ENCODE measurements at places on chromosomes 7 and 10.

GRCh38 chr7:127887631-127888030 is 143.6 kb downstream of the LRRC4 start:
- no peak for ATAC-seq

DNA sequence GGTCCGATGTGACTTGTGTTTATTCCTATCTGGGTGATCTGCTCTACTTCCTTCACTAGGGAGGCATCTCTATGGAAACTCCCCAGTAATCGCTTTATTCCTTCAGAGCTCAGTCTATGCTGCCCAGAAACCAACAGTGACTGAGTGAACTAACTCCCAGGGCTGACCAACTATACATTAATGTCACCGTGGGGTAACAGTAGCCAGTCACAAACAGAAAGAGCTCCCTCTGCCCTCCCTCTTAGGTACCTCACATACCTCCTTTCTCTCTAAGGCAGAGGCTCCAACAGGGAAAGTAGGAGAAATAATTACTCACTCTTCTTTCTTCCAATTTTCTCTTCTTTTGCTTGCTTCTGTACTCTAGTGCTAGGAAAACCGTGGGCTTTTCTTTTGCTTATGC is 855.0 kb downstream of the REEP3 start:
- ATAC-seq: no peak

GRCh38 chr10:33010132-33011037 is 52.4 kb upstream of the ITGB1 start:
- ATAC-seq: peak; percentile 18

GRCh38 chr7:134885967-134886352 is 100.3 kb upstream of the AGBL3 start:
- ATAC-seq: no peak

- no peak for ATAC-seq
These were observed 75.5 kb downstream of the RAPGEF5 start for GRCh38 chr7:22281481-22281880.

DNA sequence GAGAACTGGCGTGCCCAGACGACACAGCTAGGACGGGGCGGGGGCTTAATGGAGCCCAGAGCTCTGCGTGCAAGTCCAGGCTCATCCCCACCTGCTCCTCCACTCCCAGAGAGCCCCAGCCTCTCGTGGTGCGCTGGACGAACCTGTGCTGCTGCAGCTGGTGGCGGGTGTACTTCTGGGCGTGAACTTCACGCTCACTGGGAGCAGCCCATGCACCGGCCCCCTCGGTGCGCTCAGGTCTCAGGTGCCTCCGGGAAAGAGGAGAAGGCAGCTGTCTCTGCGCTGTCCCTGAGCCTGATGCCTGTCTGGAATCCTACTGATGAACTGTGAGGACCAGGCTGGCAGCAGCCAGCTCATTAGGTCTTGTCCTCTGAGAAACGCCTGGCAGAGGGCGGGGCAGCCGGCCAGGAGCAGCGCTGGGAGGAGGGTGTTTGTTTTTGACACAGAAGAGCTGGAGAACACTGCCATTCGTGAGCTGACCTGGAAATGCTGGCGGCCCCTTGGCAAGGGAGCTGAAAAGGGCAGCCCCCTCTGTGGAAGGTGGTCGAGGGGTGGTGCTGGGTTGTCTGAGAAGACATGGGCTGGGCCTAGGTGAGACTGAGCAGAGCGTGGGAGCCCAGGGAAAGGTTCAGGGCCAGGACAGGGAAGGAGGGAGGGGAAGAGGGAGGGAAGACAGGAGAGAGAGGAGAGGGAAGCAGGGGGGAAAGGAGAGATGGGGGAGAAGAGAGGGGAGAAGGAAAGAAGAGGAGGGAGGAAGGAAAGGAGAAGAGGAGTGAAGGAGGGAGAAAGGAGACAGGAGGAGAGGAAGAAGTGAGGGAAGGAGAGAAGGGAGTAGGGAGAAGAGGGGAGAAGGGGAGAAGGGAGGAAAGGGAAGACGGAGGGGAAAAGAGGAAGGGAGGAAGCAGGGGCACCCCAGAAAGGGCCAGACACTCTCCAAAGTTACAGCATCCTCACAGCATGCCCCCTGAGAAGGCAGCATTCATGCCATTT is 53.5 kb upstream of the TNS3 start:
- no peak for ATAC-seq

DNA sequence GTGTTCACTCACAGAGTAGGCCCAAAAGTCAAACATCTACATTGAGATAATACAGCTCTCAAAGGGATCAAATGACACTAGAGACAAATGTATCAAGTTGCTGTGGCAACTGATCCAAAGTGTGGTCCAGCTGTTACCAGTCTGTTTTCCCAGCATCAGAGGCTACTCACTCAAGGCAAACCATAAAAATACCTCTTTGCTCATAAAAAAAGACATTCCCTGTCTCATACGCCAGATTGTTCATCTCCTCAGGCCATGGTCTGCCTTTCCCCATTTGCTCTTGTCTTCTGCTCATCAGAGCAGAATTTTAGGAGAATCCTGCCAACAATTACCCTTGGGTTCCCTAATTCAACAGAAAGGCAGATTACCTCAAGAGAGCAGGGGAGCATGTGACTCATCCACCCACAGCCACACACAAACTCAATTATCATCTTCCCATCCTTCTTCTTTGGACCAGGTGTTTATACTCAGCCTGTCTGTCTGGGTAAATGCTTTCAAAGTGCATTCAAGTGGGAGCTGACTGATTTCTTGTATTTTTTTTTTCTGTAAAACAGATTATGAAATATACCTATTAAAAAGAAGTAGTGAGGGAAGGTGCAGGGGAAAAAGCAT is 226.5 kb upstream of the HPS1 start:
- no peak for ATAC-seq

DNA sequence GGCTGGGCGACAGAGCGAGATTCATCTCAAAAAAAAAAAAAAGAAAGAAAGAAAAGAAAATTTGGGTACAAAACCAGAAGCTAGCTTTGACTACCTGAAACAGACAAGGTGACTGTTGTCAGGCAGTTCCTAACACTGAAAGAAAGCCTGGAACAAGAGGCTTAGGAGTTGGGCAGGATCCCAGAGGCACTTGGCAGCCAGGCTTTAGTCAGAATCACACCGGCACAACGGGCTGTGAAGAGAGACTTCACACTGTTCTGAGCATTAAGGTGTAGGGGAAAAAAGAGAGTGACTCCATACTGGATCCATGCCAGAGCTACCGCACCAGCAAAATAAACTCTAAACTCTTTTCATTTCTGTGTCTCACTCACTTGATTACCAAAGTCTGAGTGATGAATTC is 130.8 kb downstream of the ZNF467 start:
- no peak for ATAC-seq

- no peak for ATAC-seq
These were observed 961.8 kb upstream of the CELF2 start for GRCh38 chr10:10055656-10056442.

DNA sequence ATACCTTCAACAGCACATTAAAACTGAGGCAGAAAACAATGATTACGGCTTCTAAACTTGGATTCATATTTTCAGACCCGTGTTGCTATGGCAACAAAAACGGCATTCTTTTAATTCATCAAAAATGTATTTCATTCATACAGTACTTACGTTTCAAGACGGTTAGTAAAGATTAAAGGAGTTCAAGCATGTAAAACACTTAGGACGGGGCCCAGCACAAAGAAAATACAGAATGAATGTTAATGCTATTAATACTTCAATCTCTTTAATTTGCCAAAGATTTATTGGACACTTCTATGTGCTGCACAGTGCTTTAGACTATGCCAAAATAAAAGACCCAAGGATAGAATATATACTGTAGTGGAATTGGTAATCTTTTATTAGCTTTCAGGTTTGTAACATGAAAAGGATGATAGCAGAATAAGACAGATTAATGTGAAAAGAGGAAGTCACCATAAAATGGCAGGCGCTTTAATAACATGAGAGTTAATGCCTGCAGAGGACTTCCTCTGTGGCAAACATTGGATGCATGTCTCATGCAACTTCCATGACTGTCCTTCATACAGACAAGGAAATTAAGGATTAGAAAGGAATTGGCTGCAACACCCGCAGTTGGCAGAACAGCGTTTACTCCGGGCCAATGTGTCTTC is 201.6 kb upstream of the KLF6 start:
- no peak for ATAC-seq

All from activated CD4-positive, CD25-positive, alpha-beta regulatory T cell treated with anti-CD3 and anti-CD28 coated beads, Interleukin-2, amount 50 U/mL, for 24 hours (primary cell).